ENCODE measurements at places on chromosomes 3 and 15.

GRCh38 chr3:113110267-113110666 lies 101.1 kb upstream of the BOC start:
- no peak for DNase-seq

DNA sequence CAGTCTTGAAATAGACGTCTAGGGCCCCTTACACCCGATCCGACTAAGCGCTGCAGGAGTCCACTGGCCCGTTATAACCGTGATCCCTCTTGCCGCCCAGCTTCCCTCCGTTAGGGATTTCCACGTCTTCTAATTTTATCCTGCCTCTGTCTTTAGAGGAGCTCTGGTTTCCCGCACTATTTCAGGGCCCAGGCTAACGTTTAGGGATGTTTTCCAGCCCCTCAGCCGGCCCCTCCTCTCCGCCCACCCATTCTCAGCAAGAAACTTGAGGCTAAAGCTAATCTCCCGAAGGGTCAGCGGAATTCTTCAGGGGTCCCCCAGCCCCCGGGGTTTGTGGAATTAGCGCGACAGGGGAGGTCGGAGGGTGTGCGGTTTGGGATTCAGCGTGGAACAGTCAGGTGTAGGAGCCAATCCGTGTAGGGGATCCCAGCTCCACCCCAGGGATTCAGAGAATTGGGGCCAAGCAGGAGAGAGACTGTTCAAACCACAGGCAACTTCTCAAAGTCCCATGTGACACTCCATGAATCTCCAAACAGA lies 1.6 kb downstream of the PTX3 start:
- no peak for DNase-seq

DNA sequence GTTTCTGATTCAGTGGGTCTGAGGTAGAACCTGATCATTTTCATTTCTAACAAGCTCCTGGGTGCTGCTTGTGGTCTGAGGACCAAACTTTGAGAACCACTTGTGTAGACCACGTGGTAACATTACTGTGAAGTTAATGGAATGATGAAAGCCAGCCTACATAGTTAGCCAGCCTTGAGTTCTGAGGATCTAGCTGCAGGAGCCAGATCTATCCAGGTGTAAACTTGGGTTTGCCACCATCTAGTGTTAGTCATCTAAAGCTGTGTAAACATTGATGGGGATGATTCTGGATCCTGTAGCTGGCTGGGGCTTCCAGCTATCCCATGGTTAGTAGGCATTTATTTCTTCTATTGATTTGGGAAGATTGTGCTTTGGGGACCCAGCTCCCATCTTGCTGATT lies 170.0 kb downstream of the TMEM108 start:
- DNase-seq: no peak

DNA sequence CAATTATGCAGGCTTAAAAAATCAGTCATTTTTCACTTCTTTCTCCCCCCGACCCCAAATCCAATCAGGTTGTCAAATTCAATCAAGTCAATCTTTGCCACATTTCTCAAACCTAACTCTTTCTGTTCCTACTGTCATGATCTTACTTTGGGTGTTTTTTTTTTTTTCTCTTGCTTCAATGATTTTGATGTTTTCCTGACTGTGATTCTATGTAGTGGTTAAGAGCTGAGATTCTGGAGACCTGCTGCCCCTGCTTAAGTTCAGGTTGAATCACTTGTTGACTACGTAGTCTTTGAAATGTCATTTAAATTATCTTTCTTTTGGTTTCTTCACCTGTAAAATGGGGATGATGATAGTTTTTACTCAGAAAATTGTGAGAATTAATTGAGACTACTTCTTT lies 117.5 kb downstream of the TPRG1 start:
- no peak for DNase-seq

DNA sequence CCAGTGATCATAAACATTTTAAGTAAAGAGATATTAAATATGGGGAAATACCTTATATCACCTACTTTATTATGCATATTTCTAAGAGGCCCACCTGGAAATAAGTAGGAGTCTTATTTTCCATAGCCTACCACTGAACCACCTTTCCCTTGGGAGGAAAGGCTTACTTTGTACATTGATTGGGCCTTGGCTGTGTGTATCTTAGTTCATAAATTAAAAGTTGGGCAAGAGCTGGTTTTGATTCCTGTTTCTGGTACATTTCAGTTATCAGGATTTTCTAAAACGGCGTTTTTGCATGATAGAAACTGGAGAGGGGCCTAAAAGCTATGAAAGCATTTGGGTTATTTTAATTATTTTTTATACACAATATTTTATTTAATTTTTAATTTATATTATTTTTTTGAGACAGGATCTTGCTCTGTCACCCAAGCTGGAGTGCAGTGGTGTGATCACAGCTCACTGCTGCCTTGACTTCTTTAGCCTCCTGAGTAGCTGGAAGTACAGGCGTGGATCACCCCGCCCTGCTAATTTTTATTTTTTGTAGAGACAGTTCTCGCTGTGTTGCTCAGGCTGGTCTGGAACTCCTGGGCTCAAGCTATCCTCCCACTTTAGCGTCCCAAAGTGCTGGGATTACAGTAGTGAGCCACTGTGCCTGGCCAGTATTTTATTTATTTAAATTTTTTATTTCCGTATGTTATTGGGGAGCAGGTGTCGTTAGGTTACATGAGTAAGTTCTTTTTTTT lies 2.6 kb downstream of the GMPS start:
- DNase-seq: no peak

DNA sequence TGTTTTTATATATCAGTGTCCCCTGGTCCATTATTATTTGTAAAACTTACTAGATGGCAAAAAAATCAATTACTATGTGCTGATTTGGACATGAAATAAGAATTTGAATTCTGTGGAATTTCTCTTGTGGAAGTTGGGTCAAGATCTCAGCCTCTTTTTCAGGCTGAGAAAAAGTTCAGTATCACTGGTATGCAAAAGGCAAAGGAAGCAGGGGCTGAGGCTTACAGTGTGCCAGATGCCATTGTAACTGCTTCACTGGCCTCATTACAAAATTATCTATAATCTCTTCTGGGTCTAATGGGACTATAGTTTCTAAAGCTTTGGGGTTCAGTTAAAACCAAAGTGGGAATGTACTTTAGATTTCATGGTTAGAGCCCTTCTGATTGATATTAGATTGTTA lies 125.9 kb upstream of the SLC7A14 start:
- DNase-seq: no peak

DNA sequence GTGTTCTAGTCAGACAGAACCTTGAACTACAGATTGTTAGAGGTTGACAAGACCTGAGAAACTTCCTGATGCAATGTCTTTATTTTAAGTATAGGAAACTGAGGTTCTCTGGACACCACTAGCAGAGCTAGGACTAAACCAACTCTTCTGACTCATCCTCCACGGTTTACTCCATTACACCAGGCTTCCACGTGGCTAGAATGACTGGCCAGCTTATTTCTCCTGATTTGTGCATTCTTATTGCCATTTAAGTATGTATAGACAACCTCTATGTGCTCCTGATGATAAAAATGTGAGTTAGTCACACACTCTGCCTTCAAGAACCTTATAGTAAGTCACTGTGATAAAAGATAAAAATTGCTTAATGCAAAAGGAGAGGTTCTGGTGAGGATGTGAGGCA lies 182.7 kb downstream of the MEX3B start:
- no peak for DNase-seq

DNA sequence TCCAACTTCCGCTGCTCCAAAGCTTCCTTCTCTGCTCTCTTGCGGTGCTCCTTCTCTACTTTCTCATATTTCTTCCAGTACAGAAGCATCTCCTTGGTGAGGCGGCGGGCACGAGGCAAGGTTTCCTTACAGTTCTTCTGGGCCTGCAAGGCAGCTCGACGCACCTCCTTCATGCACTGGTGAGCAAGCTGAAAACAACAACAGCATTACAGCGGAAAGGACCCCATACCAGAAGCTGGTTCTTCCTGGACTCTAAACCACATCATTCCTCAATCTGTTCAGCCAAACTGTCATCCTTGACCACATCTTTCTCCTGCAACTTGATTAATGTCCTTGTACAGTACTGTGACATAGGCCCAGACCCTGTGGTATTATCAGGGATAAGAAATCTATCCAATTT lies 36.4 kb downstream of the INO80 start:
- no peak for DNase-seq
